ENCODE measurements at places on chromosomes 2 and 18. TPM values are rescaled to one million over a fixed set of nuclear protein-coding genes. Genes with fewer than 3 reads are reported as not detected.

- H3K4me3 ChIP-seq: no peak overlapping the region
- H3K27me3 ChIP-seq: no peaks in the 10 kb centered on the region
- H3K36me3 ChIP-seq: no peaks in the 10 kb centered on the region
- DNase-seq: no peak
- peaks cover 11% of the 10 kb centered on the region for H3K4me1 ChIP-seq
- H3K27ac ChIP-seq: no peak overlapping the region
Observed at GRCh38 chr2:191910518-191910917, 63.6 kb upstream of the CAVIN2 start.

DNA sequence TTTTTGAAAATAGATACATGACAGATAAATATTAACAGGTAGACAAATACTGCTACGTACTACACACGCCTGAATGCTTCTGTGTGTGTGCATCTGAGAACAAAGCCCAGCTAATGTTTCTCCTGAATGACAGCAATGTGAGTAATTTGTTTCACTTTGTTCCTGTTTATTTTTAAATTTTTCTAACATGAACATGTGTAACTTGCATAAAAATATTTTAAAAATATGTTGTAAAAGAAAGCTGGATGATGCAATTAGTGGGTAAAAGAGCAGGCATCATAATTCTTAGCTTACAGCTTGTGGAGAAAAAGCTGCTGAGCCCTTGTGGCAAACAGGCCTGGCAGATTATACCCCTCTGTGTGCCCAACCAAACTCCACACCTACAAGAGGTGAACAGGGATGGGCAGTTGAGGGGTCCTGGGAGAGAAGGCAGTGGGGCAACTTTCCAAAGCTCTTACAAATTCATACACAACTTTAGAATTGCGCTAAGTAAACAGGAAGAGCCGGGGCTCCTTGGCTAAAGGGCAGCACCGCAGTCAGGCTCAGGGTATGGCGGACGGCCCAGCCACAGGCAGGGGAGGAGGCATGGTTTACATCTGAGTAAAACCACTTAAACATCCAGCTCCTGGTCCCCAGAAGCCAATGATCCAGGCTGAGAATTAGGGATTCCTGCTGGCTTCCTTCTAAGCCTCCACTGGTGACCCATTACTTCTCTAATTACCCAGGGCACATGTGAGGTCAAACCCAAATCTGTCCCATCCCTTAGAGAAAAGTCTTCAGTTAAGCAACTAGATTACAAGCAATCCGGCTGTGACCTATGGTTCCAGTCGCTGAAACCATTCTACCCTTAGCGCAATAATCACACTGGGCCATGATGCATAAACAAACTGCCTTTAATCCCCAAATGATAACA lies 14.0 kb downstream of the PXDN start:
- H3K27me3 ChIP-seq: no peaks in the 10 kb centered on the region
- H3K4me1 ChIP-seq: no peaks in the 10 kb centered on the region
- no peak overlapping the region for H3K4me3 ChIP-seq

- H3K36me3 ChIP-seq: no peaks in the 10 kb centered on the region
- H3K4me3 ChIP-seq: no peak overlapping the region
- no peak for DNase-seq
- no peak overlapping the region for H3K27ac ChIP-seq
Observed at GRCh38 chr2:53632714-53633113, 134.9 kb upstream of the CHAC2 start.

DNA sequence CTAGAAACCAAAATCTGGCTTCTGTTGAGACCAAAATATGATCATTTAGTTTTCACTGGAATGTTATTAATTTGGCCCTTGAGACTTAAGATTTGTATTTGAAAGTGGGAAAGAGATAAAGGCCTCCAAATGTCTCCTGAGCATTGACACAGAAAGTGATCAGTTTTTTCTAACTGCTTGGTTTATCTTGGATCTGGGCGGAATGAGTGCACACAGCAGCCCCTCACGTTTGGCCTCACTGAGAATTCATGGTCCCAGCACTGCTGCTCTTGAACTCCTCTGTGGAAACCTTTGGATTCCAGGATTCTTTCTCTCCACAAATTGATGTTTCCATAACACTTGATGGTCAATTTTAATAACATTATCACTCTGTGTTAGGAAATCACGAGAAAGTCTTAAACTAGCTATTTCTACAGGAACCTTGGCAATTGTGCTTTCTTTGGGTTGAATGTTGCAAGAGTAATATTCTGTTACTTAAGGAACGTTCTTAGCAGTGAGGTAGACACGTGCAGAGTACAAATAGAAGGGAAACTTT lies 180.3 kb upstream of the BCL2L11 start:
- H3K36me3 ChIP-seq: no peaks in the 10 kb centered on the region
- H3K4me1 ChIP-seq: no peaks in the 10 kb centered on the region
- no peak overlapping the region for H3K4me3 ChIP-seq
- no peak overlapping the region for H3K27ac ChIP-seq

DNA sequence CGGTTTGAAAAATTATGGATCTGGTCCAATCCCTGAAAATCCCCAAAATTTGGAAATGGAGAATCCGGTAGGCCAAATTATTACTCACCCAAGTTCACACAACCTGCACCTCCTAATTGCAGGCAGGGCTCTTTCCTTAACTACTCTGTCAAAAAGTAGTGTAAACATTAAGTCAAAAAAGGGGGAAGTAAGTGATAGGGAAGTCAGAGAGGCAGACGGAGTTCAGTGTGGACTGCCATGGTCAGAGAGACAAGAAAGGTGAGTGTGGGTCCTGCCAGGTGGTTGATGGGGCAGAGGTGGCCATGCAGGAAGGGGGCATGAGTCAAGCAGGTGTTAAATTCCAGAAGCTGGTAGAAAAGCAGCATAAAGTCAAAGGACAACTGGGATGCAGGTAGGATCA lies 104.7 kb upstream of the STPG4 start:
- DNase-seq: no peak
- H3K4me1 ChIP-seq: no peaks in the 10 kb centered on the region
- H3K4me3 ChIP-seq: no peak overlapping the region
- H3K27ac ChIP-seq: no peak overlapping the region
- H3K27me3 ChIP-seq: no peaks in the 10 kb centered on the region
- no peaks in the 10 kb centered on the region for H3K36me3 ChIP-seq

- H3K27me3 ChIP-seq: no peaks in the 10 kb centered on the region
- DNase-seq: no peak
- peaks cover 15% of the 10 kb centered on the region for H3K36me3 ChIP-seq
- peaks cover 34% of the 10 kb centered on the region for H3K4me1 ChIP-seq
Observed at GRCh38 chr2:216107760-216108159, 1.4 kb upstream of the XRCC5 start.

- no peak overlapping the region for H3K27ac ChIP-seq
- no peaks in the 10 kb centered on the region for H3K27me3 ChIP-seq
- no peak for DNase-seq
- H3K4me1 ChIP-seq: peaks cover 15% of the 10 kb centered on the region
- no peak overlapping the region for H3K4me3 ChIP-seq
Observed at GRCh38 chr2:99867770-99868169, 274.6 kb downstream of the AFF3 start.

GRCh38 chr18:80251700-80252099 lies 4.4 kb upstream of the PARD6G start:
- peak; percentile 43 for DNase-seq
- H3K36me3 ChIP-seq: no peaks in the 10 kb centered on the region
- H3K4me3 ChIP-seq: no peak overlapping the region
- H3K27ac ChIP-seq: no peak overlapping the region

POTEJ gene
- 2.6 TPM for total RNA-seq

C2orf69 gene
- 9.5 TPM for total RNA-seq

CHRNG gene
- total RNA-seq: not detected

STARD7 gene
- total RNA-seq: 163 TPM
